Inflammatory macrophage treated with lipopolysaccharide for 1 hour (primary cell): ENCODE measurements at places on chromosomes 4 and X.

GRCh38 chrX:41332408-41333002 lies 1.5 kb upstream of the DDX3X start:
- no peak for DNase-seq

DNA sequence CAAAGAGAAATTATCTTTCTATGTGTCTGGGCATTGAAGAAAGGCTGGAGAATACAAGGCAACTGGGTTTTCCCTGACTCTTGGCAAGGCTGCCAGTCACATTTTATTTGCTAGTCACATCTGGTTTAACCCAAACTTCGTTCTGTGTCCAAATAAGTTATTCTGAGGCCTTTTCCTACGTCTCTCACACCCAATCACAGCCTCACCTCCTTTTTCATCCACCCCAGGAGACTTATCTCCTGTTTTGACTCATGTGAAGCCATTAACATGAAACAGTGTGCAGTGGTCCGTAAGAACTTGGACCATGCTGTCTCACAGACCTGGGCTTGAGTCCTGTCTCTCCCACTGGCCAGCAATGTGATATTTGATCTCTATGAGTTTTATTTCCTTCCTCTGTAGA lies 59.3 kb downstream of the CNGA2 start:
- no peak for DNase-seq

- no peak for DNase-seq
Observed at GRCh38 chrX:9429767-9430166, 35.1 kb upstream of the TBL1X start.

- no peak for DNase-seq
Observed at GRCh38 chr4:86755388-86755787, 93.8 kb downstream of the SLC10A6 start.

DNA sequence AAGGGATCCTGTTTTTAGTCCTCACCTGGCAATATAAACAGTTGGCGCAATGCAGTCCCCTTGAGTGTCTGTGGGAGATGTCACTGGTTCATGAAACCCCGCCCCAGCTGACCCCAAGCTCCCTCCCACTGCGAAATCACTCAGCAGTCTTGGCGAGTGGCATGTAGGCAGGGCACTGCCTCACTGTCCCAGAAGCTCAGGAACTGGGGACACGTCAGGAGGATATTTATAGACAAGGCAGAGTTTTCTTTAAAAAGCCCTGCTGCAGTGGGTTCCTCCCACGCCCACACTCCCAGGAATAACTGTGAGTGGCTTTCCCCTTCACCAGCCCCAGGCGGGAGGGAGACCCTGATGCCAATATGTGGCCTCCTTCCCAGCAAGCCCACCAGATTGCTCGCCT lies 44.3 kb upstream of the PPP2R2C start:
- DNase-seq: peak; percentile 0

DNA sequence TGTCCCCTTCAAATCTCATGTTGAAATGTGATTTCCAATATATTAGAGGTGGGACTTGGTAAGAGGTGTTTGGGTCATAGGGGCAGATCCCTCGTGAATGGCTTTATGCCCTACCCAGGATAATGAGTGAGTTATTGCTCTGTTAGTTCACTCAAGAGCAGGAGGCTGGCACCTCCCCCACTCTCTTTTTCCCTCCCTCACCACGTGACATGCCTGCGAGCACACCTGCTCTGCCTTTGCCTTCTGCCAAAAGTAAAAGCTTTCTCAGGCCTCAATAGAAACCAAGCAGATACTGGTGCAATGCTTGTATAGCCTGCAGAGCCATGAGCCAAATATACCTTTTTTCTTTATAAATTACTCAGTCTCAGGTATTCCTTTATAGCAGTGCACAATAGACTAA lies 286.3 kb upstream of the UGT8 start:
- DNase-seq: no peak

GRCh38 chr4:169238445-169238844 lies 32.3 kb downstream of the SH3RF1 start:
- no peak for DNase-seq
